ENCODE measurements at places on chromosomes 1 and 21. TPM values are rescaled to one million over a fixed set of nuclear protein-coding genes. Genes with fewer than 3 reads are reported as not detected.
A peak's percentile ranks its signal among the peaks of the same experiment; 100 is the strongest.

Gene FBXO42
- 14.6 TPM for total RNA-seq

DNA sequence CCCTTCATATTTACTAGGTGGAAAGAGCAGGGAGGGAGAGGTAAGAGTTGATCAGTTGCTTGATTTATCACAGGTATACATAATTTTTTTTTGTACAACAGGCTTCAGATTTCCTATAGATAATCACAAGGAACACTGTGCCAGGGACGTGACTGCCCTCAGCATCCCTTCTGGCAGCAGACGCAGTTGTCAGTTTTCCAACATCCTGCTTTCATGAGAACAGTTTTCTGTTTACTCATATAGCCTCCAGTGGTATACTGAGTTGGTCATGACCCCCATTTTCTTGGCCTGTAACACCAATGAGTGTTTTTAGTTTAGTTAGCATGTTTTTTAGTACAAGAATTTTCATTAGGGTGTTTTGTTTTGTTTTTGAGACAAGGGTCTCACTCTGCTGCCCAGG lies 37.9 kb upstream of the PTPRF start:
- DNase-seq: no peak

DNA sequence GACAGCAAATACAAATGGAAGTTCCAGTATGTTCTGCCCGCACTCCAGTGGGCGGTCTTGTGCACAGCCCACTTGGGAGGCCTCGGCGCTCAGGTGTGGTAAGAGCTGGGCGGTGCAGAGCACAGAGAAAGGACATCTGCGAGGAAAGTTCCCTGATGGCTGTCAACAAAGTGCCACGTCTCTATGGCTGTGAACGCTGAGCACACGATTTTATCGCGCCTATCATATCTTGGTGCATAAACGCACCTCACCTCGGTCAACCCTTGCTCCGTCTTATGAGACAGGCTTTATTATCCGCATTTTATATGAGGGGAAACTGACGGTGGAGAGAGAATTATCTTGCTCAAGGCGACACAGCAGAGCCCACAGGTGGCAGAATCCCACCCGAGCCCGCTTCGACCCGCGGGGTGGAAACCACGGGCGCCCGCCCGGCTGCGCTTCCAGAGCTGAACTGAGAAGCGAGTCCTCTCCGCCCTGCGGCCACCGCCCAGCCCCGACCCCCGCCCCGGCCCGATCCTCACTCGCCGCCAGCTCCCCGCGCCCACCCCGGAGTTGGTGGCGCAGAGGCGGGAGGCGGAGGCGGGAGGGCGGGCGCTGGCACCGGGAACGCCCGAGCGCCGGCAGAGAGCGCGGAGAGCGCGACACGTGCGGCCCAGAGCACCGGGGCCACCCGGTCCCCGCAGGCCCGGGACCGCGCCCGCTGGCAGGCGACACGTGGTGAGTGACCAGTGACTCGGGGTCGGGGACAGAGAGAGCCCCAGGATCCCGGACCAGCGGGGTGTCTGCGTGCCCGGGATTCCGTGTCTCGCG lies at the start of gene IL12RB2:
Gene IL12RB2, plus strand, starts transcription at position 623 of the 810 bp plus-strand sequence. CDS start 12,496 bp downstream, outside the sequence.
- peak; percentile 70 for DNase-seq

DNA sequence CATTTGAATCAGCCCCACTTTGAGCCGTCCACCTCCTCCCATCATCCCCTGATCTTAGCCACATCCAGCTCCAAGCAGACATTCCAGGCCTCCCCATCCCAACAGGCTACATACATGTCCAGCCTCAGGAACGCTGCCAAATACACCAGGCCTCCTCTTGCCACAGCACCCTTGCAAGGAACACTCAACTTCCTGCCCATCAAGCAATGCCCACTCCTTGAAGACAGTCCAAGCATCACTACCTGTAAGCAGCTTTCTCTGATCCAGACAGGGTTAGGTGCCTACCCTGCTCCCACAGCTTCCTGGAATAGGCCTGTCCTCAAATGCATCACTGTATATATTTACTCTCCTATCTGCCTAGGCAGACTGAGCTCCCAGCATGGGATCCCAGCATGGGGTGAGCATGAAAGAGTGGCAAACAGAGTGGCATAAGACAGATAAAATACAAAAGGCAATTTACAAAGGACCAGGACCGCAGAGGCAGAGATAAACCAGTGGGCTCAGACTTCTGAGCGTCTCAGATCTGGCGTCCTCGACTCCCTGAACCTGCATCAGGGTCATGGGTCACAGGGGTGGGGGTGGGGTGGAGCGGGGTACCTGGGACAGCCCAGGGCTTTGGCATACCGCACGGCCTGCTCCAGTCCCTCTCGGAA lies 816 bp downstream of the HYI start:
- no peak for DNase-seq

Gene ALPL
- not detected for total RNA-seq

DNA sequence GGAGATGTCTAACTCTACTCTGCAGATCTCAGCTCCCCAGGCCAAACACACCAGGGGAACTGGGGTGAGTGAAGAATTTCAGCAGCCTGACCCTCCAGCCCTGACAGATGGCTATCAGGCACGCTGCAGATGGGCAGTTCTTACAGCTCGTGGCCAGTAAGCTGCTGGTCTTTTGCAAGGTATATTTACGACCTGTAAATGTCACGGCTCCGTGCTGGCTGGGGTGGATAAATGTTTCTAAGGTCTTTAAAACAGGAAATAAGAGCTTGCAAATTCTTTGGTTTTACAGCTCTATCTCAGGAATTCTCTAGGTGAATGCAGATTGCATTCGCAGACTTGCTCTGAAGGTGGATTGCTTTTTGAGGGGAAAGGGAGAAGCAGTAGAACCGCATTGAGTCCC lies 10.1 kb downstream of the DOP1B start:
- no peak for DNase-seq

GRCh38 chr1:84376000-84376910 lies 22.0 kb upstream of the DNASE2B start:
- no peak for DNase-seq

DNA sequence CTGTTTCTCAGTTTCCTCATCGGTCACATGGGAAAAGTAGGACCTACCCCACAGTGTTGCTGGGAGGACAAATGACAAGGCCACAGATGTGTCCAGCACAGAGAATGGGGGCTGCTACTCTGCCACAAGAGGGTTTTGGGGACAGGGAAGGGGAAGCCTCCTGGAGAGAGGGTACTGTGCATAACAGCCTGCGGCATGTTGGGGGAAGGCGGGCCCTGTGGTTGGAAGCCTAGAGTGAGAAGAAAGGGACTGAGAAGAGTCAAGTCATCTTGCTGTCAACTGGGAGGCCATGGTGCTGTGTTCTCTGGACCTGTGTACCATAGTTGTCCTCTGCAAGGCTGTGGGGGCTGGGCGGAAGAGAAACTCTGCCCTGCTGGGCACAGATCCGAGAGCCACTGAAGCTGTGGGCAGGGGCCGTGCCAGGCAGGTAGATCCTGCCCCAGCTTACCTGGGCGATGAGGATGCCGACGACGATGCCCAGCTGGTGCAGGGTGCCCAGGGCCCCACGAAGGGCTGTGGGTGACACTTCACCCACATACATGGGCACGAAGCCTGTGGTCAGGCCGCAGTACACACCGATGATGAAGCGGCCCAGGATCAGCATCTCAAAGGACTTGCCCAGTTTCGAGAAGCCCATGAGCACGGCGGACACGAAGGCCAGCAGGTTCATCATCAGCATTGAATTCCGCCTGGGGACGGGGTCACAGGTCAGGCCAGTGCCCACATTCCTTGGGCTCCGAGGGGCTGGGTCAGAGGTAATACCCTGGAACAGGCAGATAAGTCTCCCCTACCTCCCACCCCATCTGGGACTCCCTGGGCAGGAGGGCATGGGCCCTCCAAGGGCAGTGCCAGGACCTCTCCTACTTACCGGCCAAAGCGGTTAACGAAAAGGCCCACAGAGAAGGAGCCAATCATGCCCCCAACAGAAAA lies 28.2 kb downstream of the SLC2A1 start:
- no peak for DNase-seq

Gene C1orf185
- total RNA-seq: not detected

DNA sequence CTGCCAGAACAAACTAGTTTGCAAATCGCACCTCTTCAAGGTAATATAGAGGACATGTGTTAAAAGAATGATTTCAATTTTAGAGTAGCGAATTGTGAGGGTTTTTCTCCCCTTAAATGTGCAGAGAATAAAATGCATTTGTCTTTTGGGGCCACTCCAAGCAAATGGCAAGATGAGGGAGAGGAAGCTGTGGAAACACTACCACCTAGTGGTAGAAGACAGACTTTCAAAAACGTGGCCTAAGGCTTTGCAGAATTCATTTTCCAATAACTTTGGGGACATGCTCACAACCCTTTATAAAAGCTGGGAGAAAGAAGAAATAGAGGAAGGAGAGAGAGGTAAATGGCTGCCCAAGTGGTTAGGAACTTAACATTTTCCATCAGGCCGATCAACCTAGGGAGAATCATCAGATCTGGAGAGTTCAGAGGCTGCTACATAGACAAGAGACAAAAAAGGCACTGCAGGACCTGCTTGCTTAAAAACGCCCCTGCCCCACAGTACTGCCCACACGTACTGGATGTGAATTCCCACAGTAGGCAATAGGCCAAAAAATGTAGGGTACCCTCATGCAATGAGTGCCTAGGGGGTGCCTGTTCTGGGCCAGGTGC lies 15.7 kb upstream of the RCAN1 start:
- no peak for DNase-seq

GRCh38 chr1:206955476-206956451 lies 9.5 kb upstream of the PIGR start:
- no peak for DNase-seq

Data from activated naive CD8-positive, alpha-beta T cell treated with anti-CD3 and anti-CD28 coated beads for 36 hours (primary cell).